Fibroblast of the conjunctiva (primary cell): ENCODE measurements at places on chromosomes 16 and 17.

GRCh38 chr16:12688951-12689850 lies 114.5 kb downstream of the CPPED1 start:
- no peak for DNase-seq

DNA sequence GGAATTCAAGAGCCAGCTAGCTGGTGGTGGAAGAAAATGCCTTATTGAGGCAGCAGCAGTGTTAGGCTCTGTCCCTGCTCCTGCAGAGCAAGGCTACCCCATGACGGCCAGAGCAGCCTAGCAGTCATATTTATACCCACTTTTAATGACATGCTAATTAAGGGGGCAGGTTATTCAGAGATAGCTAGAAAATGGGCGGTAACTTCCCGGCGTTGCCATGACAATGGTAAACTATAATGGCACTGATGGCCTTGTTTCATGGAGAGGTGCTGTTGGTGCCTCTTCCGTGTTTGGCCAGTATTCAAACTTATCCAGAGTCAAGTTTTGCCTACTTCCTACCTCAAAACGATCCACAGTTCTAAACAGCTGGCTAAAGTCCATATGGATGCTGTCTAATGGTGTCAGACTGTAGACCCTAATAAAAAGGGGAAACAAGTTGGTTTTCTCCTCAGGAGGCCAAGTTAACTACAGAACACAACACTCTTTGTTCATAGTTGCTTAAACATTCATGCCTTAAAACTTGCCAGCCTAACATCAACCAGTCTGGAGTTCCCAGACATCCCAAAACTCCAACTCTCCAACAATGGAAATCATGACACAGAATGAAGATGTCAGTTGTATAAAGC lies 3.7 kb upstream of the SCNN1B start:
- no peak for DNase-seq

DNA sequence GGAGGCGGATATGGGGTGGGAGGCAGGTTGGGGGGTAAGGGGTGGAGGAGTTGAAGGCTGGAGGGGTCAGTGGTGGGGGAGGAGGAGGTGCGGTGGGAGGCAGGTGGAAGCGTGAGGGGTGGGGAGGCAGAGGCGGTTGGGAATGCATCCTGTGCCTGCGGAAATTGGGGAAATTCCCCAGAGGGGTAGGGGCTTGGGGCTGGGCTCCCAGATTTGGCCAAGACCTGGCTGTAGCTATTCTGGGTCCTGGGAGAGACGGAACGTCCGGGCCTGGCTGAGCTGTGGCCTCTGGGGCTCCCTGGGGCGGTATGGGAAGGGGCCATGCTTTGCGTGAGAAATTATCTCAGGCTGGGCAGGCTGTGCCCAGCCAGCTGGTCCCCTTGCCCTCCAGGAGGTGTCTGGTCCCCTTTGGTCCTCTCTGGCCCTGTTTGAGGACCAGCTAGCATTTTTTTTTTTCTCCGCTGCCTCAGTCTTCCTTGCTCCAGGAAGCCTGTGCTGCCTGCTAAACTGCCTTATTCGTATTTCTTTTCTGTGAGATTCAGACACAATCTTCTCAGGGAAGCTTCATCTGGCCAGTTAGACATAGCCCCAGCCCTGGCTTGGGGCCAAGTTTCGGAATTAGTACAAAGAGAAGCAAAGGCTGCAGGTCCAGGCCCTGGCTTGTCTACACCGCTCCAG lies 7.3 kb upstream of the TRPV2 start:
- no peak for DNase-seq

DNA sequence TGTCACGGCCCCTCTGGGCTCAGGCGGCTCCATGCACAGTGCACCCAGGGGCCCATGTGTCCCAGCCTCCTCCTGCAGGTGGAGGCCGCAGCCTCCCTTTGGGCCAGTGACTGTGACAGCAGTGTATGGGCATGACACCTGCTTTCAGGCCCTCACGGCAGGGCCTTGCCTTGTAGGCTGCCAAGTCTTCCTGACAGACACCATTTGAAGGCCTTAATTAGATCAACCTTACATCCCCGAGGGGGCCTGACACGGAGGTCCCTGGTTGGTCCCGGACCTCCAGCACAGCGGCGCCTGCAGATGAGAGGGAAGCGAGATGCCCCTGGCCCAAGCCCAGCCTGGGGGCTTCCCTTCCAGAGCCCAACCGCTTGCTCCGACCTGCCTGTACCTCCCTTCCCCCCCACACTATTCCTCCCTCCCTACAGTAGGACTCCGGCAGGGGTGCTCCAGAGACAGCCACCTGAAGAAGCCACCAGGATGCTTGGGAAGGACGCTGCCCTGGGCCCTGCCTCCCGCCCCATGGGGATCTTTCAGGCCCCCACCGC lies 31.9 kb downstream of the BAIAP2 start:
- no peak for DNase-seq

- no peak for DNase-seq
These were observed 13.9 kb upstream of the KRTAP17-1 start for GRCh38 chr17:41329279-41329948.

DNA sequence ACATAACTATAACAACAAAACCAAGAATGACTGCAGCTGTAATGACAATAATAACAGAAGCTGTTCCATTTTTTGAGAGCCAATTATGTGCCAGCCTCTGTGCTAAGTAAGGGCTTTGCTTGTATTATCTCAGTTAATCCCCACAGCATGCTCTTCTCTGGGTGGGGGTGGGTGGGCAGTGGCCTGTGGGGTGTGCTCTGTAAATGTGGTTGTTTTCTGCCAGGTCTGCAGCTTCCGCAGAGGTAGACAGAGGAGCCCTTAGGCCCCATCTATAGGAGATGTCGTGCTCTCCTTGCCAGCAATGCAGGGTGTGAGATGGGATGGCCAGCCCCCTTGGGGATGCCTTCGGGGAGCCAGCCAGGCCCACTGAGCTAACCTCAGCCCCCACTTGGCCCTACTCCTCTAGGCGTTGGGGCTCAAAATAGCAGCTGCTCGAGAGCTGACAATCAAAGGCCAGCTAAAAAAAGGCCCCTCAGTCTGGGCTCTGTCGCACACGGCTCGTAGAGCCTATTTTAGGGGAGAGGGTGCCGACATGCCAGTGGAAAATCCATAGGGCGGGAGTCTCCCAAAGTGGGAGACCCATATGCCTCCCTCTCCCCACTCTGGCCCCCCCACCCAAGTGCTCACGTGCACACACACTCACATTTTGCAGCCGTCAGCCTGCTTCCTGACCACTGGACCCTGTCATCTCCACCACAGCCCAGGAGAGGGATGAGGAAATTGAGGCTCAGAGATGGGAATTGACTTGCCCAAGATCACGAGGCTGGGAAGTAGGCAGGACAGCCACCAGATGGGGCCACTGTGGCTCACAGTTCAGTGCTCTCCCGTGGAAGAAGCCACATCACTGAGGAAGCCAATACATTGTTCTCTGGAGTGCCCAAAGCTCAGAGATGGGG lies 15.8 kb downstream of the CDH16 start:
- DNase-seq = no peak

DNA sequence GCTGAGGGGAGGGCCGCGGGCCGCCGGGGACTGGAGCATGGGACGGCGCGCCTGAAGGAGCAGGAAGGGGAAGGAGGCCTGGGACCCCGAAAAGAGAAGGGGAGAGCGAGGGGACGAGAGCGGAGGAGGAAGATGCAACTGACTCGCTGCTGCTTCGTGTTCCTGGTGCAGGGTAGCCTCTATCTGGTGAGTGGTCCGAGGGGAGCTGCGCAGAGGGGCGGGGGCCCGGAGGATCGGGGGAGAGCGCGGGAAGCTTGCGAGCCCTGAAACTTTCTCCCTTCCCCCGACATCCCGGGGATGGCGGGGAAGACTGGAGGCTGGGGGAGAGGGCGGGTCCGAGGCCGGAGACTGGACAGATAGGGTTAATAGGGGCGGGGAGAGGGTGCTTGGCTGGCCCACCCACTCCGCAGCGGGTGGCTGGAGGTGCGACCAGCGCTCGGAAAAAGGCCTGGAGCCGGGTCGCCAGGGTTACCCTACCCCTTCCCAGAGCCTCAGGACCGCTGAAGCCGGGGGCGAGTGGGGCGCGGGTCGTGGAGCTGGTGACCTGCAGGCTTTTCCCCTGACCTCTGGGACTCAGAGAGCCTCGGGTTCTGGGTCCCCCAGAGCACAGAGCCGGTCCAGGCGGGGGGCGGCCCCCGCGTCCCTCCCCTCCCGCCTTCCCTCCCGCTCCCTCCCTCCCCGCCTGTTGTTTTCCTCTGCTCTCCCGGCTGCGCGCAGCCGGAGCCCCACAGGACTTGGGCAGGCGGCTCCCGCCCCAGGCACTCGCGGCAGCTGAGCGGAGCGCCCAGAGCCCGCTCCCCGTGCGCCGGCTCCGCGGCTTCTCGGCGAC lies 631 bp downstream of the NXPH3 start:
- no peak for DNase-seq

DNA sequence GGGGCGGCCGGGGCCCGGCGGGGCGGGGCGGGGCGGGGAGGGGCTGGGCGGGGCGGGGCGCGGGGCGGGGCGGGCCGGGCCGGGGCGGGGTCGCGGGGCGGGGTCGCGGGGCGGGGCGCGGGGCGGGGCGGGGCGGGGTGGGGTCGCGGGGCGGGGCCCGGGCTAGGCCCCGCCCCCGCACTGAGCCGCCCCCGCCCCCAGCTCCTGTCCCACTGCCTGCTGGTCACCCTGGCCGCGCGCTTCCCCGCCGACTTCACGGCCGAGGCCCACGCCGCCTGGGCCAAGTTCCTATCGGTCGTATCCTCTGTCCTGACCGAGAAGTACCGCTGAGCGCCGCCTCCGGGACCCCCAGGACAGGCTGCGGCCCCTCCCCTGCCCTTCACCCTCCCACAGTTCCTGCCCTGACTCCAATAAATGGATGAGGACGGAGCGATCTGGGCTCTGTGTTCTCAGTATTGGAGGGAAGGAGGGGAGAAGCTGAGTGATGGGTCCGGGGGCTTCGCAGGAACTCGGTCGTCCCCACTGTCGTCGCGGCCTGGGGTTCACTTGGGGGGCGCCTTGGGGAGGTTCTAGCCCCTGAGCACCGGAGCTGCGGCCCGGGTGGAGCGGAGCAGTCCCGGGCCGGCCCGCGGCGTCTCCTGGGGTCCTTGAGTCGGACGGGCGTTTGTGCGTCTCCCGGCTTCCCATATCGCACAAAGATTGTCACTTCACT lies 795 bp upstream of the HBM start:
- DNase-seq = no peak

- DNase-seq = no peak
These were observed 69.4 kb upstream of the NKD1 start for GRCh38 chr16:50478773-50479149.

GRCh38 chr17:68512960-68513474 lies 787 bp downstream of the PRKAR1A start:
- no peak for DNase-seq

- DNase-seq = no peak
These were observed at the start of gene SLFN14 for GRCh38 chr17:35560703-35561102. TSS of gene SLFN14 (minus strand) at chr17:35560819. CDS start at chr17:35558062, 2,757 bp downstream.

- DNase-seq = no peak
These were observed 250.8 kb upstream of the FOXF1 start for GRCh38 chr16:86259499-86259898.

DNA sequence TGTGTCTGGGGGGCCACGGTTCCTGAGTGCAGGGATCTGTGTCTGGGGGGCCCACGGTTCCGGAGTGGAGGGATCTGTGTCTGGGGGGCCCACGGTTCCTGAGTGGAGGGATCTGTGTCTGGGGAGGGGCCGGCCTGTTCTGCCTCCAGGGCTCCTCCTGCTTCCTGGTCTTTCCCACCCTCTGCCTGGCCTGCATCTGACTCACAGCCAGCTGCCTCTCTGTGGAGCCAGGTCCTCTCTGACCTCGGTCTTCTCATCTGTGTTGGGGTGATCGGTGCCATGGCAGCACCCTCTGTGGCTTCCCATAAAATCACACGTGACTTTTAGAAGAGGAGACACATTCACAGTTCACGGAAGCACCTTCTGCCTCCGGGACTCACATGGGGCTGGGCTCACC lies 50.3 kb downstream of the ZFPM1 start:
- no peak for DNase-seq

GRCh38 chr16:54027558-54027957 lies 259.0 kb downstream of the IRX3 start:
- no peak for DNase-seq

DNA sequence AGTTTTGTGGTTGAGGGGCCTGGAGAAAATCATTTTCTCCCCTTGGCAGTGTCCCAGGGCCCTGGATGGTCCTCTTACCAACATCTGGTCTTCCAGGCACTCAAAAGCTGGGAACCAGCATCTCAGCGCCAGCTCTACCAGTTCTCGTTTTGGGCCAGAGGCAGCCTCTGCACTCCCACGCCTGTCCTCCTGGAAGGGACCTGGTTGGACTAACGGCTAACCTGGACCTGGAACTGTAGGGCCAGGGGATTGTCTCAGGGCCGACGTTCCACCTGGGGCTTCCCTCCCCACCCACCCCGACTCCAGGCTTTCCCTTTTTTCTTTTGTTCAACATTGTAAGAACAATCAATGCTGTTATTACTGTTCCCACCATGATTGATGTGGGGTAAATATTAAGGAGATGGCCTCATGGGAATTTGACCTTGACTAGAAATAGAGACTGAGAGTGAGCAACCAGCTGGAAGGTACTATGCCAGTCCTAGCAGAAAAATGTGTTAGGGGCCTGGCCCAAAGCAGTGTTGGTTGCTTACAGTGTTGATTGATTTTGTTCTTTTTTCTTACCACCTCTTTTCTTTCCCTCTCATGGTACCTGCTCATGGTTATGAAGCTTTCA lies 81.4 kb downstream of the ABCC6 start:
- no peak for DNase-seq

- DNase-seq = no peak
These were observed 182.2 kb upstream of the CPHXL start for GRCh38 chr16:75908331-75909117.

DNA sequence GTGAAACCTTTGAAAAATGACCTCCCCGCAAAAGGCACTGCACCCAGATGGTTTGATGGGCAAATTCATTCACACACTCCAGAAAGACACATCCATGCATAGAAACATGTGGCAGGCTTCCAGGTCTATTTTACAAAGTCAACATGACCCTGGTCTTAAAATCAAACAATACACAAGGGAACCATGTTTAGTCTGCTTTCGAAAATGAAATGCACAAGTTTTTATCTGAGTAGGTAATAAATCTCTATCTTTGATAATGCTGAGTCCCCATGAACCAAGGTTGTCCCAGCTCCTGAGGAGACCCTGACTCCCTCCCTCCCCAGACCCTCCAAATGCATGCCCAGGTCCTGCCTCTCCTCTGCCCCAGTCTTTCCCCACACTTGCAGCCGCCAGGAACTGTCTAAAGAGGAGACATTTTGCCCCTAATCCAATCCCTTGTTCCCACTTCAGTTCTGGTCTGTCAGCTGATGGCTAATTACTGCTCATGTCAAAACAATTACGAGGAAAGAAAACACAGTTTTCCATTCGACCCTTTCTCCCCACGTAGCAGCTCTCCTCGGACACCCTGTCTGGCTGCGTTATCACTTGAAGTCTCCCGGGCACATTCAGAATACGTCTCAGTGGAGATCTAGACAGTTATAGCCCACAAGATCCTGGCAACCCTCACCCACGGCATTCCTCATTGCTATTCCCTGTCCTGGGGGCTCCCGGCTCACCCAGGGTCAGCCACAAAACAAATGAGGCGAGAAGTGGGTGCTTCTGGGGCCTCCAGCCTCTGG lies 68.8 kb upstream of the RCVRN start:
- DNase-seq = no peak

- DNase-seq = no peak
These were observed 110.2 kb upstream of the ELAC2 start for GRCh38 chr17:13127921-13128602.
